ENCODE measurements at places on chromosomes 3 and 15.
A peak's percentile ranks its signal among the peaks of the same experiment; 100 is the strongest.

DNA sequence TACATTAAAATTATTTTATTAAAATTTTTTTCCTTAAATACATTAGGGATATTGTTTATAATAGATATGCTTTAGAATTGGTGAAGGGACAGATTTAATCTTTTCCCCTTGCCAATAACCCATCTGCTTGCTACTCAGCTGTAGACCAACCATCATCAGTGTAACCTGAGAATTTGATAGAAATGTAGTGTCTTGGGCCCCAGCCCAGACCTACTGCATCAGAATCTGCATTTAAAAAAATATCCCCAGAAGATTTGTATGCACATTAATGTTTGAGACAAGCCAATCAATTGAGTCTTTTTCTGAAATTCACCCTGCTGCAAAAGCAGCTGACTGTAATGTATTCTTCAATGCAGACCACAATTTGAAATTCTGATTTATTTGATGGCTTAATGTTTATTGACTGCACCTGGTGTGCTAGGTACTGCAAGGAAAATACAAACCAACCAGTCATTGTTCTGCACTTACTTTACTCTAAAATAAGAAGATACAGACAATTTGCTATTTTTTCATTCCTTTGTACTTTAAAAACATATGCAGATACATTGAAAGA is 190.7 kb upstream of the SGO1 start:
- DNase-seq: no peak

DNA sequence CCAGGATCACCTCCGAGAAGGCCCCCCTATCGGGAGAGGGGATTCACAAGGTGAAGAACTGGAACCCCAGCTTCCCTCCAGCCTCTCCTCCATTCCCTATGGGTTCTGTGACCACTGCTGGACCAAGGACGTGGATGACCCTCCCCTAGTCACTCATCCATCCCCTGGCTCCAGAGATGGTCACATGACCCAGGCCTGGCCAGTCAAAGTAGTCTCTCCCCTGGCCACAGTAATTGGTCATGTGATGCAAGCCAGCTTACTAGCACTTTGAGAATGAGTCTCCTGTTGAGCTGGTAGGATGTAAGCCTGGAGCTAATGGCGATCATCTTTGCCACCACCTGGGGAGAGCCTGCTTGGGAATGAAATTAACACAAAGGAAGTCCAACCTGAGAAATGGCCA is 3.9 kb downstream of the CAMK1 start:
- no peak for DNase-seq

DNA sequence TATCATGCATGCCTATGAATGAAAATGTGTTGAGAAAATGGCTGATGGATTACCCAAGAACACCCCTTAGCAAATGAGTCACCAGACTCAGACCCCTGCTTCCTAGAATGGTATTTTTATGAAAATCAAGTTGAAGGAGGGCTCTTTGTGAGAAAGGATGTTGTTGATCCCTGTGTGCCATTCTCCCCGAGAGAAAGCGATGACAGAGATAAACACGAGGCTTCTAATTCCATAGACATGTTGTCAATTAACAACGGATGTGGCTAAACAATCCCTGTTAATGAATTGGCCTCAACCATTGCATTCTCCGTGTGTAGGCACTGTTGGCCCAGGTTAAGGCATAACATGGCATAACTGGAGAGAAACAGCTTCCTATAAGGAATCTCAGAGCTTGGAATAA is 5.8 kb upstream of the OXTR start:
- no peak for DNase-seq

GRCh38 chr3:184320104-184320445 is 5.7 kb downstream of the EIF4G1 start:
- DNase-seq: peak; percentile 98

DNA sequence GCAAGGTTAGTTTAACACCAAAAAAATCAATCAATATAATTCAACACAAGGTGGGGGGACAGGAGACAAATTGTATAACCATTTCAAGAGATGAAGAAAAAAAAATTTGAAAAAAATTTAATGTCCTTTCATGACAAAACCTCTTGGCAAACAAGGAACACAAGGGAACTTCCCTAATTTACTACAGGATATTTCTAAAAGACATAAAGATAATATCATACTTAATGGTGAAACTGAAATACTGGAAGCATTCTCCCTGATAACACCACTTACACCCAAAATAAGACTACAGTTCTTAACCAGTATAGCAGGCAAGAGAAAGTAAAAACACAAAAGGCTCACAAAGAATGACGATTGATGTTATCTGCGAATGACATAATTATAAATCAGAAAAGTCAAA is 44.7 kb downstream of the IFT57 start:
- no peak for DNase-seq

DNA sequence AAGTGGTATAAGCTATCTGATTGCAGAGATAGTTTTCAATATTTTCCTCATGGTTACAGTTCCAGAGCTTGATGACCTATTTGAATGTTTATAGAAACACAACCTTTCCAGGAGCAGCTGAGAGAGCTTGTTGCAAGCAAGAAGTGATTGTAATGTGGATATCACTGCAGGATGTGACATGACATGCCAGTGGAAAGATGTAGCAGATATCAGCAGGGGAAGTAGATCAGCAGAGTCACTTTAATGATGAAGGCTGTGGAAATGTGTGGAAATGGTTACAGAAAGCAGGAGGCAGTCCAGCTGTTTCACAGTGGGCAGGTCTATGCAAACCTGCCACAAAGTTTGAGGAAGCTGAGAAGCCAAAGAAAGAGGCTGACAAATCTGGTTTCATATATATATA is 21.0 kb downstream of the TMEM158 start:
- no peak for DNase-seq

GRCh38 chr3:42012383-42012934 is 50.6 kb upstream of the ULK4 start:
- no peak for DNase-seq

- no peak for DNase-seq
Measured at GRCh38 chr3:183131186-183131725, 31.3 kb downstream of the LAMP3 start.

DNA sequence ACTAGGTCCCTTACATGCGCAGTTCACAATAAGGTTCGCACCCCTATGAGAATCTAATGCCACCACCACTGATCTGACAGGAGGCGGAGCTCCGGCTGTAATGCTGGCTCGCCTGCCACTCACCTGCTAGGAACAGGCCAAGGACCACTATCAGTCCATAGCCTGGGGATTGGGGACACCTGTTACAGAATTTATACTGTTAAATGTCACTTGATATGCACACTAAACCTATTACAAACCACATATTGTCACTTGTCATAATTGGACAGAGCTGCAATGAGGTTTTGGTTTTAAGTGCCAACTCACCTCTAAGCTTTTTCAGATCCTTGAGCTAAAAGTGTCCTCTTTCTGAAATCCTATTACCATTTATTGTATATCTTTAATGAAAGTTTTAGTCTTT is 507.9 kb upstream of the TPRG1 start:
- no peak for DNase-seq

- DNase-seq: no peak
Measured at GRCh38 chr3:31918179-31919150, 62.6 kb downstream of the OSBPL10 start.

GRCh38 chr3:39137435-39137936 is 15.9 kb downstream of the CSRNP1 start:
- no peak for DNase-seq

GRCh38 chr3:89787979-89788378 is 680.6 kb downstream of the EPHA3 start:
- DNase-seq: no peak

DNA sequence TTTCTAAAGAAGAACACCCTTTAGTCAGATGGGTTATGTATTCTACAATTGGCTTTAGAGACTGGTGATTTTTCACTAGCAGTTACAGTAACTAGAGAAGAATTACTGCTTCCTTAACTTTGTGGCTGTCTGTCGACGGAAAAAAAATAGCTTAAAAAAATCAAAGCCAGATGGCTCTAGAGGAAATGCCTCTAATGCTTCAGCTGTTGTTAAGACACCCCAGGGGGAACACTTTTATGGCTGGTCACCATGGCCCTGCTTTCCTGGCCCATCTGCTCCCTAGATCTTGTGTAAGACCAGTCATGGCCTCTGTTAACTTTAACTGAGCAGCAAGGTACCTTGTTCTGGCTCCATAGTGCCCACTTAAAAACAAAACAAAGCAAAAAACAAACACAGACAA is 198.6 kb upstream of the PLSCR5 start:
- DNase-seq: peak; percentile 2

DNA sequence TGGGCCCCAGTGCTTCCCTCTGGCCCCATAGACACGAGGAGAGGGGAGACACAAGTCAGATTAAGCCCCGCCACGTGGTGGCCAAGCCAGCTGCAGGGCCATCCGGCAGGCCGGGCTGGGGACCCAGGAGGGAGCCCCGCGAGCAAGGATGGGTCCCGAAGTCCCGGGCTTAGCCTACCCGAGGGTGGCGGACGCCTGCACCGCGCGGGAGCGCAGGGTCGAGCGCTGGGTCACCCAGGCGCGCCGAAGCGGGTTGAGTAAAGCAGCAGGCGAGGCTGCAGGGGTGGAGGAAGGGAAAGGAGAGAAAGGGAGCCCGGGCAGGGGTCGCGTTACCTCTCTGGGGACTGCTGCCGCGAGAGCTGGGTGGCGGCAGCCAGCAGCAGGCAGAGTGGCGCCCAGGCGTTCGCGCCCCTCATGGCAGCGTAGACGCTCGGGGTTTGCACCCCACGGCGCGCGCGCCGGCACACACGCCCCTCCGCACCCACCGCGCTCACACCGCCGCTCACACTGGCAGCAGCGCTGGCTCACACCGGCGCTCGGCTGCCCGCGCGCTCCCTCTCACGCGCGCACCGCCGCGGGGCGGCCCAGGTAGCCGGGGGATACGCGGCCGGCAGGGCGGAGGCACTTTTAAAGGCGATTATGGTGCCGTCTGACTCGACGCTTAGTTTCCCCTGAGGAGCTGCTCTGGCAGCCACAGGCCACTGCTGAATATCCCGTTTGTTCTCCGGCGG is at the start of gene PCOLCE2:
TSS of gene PCOLCE2 (minus strand) at position 603 of the 731 bp plus-strand sequence. CDS start at position 416, 187 bp downstream.
- DNase-seq: peak; percentile 13

DNA sequence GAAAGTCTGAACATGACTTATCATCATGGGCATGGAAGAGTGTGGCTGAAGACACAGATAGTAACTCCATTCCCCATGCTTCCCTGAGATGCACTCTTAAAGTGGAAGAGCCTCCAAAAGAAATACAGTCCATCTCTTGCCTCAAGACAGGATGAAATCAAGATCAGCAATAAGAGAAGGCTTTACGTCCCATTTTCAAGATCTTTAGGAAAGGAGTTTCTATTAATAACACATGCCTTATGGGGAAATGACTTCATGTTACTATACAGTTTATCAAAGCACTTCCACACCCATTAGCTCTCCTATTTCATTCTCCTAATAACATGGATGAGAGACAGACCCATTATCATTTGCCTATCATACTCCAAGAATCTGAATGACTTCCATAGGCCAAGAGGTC is 6.1 kb upstream of the KBTBD12 start:
- no peak for DNase-seq

GRCh38 chr3:107345822-107346405 is 31.3 kb upstream of the CCDC54 start:
- no peak for DNase-seq

DNA sequence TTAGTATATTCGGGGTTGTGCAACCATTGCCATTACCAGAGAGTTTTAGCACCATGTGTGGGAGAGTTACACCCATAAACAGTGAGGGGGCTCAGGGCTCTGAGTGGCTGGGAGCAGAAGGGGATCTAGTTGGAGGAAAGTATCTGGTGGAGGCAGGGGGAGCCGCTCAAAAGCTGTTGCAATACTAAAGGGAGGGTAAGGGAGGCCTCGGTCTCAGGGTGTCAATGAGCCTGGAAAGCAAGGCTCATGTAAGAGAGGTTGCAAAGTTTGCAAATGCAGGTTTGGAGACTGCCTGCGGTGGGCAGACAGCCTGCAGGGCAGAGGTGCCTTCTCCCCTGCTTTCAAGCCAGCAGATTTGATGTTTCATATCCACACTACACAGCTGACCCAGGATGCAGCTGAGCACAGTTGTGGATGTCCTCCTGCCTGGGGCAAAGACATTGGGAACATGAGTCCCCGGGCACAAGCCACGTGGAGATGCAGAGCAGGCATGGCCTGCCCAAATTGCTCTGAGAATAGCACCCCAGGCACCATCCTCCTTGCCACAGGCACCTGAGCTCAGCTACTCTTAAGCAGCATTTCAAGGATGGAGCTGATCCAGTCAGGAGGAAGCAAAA is 181.4 kb downstream of the TLE3 start:
- DNase-seq: no peak

DNA sequence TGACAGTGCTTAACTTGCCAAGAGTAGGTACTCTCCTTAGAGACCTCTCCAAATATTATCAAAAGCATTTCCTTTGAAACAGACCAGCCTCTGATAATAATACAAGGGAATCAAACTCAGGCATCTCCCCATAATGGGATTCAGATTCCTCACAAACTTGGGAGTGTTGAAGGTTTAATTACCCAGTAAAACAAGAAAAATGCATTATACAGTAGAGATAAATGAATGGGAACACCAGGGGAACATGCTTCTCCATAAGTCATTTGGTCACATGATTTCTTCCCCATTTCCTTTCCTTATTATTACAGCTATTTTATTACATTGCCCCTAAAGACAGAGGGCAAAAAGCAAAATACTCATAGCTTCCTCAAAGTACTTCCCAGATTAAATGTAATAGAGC is 325.0 kb upstream of the CDIN1 start:
- DNase-seq: no peak

DNA sequence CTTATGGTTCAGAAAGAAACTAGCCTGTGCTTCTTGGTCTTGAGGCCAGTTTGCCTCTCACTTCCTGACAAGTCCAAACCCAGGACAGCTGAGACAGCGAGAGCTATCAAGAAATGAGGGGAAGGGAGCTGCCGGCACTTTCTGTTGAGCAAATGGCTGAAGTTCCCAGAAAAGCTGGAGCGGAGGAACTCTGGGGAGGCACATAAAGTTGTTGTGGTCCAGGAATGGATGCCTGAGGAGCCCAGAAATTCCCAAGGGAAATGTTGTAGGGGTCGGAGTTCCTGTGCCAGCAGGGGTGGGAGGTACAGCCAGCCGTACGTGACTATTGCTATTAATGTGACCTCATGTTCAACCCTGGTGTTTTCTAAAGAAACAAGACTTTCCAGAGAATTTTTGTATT is 98.8 kb upstream of the TNFAIP8L3 start:
- no peak for DNase-seq

GRCh38 chr3:62378311-62378789 is 5.0 kb upstream of the FEZF2 start:
- DNase-seq: no peak

DNA sequence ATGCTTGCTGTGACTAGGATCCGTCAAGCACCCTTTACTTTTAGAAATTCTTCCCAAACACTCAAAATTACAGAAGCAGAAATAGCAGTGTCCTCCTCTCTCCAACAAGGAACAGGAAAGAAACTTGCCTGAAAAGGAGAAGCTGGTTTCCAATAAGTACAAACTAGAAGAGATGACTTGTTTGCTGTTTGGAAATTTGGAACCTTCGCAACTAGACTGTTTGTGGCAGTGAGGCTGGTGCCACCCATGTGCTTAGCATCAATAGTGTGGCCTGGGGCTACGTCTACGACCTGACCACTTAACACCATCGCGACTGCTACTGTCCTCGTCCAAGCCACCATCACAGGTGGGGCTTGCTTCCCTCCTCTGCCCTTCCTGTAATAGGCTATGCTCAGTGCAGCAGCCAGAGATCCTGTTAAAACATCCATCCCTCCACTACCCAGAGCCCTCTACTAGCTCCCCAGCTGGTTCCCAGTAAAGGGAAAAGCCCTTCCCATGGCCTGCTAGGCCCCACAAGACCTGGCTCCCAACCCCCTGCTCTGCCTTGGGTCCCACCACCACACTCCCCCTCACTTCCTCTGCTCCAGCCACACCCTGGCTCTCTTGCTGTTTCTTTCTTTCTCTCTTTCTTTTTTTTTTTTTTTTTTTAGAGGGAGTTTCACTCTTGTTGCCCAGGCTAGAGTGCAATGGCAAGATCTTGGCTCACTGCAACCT is 52.6 kb upstream of the CCR2 start:
- DNase-seq: no peak

- no peak for DNase-seq
Measured at GRCh38 chr3:47586746-47587145, 8.1 kb upstream of the CSPG5 start.

Data from body of pancreas (tissue), 4 donors.